ENCODE measurements at places on chromosomes 12 and 14. TPM values are rescaled to one million over a fixed set of nuclear protein-coding genes. Genes with fewer than 3 reads are reported as not detected.

DNA sequence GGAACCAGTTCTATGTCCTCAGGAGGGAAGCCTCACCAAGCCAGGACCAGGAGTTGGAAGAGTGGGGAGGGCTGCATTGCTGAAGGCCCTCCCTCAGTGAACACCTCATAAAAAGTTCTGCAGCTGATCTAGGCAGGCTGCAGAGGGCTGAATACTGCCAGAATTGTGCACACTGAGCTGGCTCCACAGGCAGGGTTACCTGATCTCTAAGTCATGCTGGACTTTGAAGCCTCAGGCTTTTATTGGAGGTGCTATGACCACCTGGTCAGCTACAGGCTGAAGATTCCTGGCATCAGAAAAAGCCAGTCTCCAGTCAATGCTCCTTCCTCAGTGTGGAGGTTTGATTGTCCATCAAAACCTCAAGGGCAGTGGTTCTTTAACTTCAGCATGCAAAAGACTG, 39.7 kb downstream of the FOS start:
- no peaks in the 10 kb centered on the region for H3K36me3 ChIP-seq
- no peak overlapping the region for H3K4me3 ChIP-seq
- H3K27me3 ChIP-seq, result peaks cover 10% of the 10 kb centered on the region
- no peaks in the 10 kb centered on the region for H3K4me1 ChIP-seq

DNA sequence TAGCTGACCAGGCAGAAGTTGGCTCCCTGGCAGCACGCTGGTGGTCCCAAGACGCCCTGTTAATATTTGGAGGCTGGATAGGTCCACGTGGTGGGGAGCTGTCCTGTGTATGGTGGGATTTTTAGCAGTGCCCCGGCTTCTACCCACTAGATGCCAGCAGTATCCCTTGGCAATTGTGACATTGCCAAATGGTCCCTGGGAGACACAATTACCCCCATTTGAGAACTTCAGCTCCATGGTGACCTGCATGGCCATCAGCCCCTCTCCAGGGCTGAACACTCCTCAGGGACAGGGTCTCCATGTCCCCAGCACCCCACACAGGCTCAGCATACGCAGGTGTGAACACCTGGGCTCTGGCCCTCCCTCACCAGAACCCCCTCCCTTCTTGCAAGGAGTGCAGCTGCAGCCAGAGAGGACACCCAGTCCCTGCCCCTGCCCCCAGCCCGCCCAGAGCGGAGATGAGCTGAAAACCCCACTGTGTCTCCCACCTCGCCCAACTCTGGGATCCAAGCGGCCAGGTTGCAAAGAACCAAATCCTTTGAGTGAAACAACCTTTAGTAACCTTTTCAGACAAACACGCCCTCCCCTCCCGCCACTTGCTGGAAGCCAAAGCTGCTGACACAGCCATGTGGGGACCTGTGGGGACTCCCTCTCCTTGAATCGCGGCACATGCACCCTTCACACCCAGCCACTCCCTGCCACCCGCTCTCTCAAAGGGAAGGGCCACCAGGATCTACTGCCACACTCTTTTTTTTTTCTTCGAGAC, 120.4 kb downstream of the CALM1 start:
- H3K27me3 ChIP-seq, result no peaks in the 10 kb centered on the region
- no peaks in the 10 kb centered on the region for H3K36me3 ChIP-seq
- no peak overlapping the region for H3K27ac ChIP-seq
- H3K4me1 ChIP-seq, result no peaks in the 10 kb centered on the region
- no peak overlapping the region for H3K4me3 ChIP-seq
- DNase-seq, result no peak

- no peak for DNase-seq
- H3K36me3 ChIP-seq, result no peaks in the 10 kb centered on the region
- H3K27ac ChIP-seq, result no peak overlapping the region
- peaks cover 13% of the 10 kb centered on the region for H3K4me1 ChIP-seq
- H3K4me3 ChIP-seq, result no peak overlapping the region
- H3K27me3 ChIP-seq, result peaks cover 15% of the 10 kb centered on the region
These were observed 1261.2 kb downstream of the TMEM121 start for GRCh38 chr14:106787626-106788025.

DNA sequence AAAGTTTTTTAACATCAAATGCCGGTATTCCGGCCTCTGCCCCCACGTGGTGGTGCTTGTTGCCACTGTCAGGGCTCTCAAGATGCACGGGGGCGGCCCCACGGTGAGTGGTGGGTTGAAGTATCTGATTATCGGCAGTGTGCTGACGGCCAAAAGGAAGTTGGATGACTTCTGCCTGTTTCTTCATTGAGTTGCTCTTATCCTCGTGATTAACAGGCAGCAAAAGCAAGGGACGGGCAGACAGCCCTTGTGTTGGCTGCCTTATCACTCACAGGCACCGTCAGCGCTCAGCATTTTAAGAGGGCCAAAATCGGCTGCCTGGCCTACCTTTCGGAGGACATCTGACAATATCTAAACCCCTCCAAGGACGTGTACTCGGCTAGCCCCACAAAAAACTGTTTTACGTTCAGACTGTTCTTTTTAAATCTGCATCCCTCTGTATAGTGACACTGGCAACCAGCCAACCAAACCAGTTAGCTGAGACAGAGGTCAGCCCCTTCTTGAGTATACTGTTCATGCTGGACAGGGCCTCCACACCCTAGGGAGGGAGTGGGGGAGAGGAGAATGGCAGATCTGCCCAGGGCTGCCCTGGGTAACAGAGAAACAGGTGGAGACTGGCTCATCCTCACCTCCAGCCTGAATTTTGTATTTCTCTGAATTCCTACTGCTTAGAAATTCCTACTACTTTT, 22.9 kb upstream of the AKAP5 start:
- no peak overlapping the region for H3K27ac ChIP-seq
- H3K27me3 ChIP-seq, result no peaks in the 10 kb centered on the region
- DNase-seq, result no peak
- H3K36me3 ChIP-seq, result peaks cover 49% of the 10 kb centered on the region
- peaks cover 39% of the 10 kb centered on the region for H3K4me1 ChIP-seq
- H3K4me3 ChIP-seq, result no peak overlapping the region

MIS18BP1 gene
- 76.5 TPM for total RNA-seq

DNA sequence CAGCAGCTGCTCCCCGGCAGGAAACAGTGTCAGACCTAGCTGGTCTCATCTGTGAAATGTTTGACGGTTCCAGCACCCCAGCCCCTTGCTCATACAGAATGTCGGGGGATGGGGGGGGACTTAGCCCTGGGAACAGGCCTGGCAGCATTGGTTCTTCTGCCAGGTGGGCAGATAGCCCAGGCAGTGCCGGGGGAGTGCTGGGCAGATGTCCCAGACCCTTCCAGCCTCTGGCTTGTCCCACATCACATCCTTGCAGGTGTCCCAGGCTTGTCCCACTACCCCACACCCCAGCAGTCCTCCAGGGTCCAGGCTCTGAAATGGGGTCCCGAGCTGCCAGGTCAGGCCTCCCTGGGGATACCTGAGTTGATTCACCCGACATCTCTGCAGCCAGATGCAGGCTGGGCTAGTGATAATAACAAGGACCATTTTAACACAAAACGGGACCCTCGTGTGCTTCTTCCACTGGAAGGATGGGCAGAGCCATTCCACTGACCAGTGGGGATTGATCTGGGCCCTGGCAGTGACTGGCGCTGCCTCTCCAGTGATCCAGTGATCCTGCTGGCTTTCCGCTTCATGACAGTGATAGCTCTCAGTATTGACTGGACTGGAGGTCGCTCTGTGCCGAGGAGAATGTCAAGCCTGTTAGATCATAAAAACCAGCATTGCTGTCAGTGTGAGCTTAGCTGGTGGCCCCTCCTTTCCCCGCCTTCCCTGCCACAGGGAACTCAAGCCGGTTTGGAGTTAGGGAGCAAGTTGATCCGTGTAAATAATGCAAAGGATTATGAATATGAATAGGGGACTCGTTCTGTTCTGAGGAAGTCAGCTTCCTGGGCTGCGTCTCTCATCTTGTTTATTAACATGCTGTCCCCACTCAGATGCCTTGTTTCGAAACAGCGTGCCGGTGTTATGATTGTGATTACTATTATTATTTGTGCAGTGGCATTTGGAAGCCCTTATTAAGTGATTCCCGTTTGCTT, 180.6 kb downstream of the AACS start:
- DNase-seq, result no peak
- H3K4me3 ChIP-seq, result no peak overlapping the region
- no peaks in the 10 kb centered on the region for H3K36me3 ChIP-seq
- H3K4me1 ChIP-seq, result no peaks in the 10 kb centered on the region
- no peak overlapping the region for H3K27ac ChIP-seq

LMNTD1 gene
- not detected for total RNA-seq

- H3K27ac ChIP-seq, result no peak overlapping the region
- DNase-seq, result no peak
- H3K4me3 ChIP-seq, result no peak overlapping the region
- H3K36me3 ChIP-seq, result no peaks in the 10 kb centered on the region
These were observed 237.4 kb upstream of the PWP1 start for GRCh38 chr12:107448198-107448597.

GRCh38 chr14:64444140-64444539, 21.2 kb upstream of the AKAP5 start:
- peaks cover 41% of the 10 kb centered on the region for H3K4me1 ChIP-seq
- H3K27me3 ChIP-seq, result no peaks in the 10 kb centered on the region
- DNase-seq, result no peak

GRCh38 chr12:1122786-1123185, 131.8 kb downstream of the ERC1 start:
- no peak overlapping the region for H3K27ac ChIP-seq
- H3K4me1 ChIP-seq, result peaks cover 22% of the 10 kb centered on the region
- H3K4me3 ChIP-seq, result no peak overlapping the region
- peaks cover 2% of the 10 kb centered on the region for H3K36me3 ChIP-seq

DNA sequence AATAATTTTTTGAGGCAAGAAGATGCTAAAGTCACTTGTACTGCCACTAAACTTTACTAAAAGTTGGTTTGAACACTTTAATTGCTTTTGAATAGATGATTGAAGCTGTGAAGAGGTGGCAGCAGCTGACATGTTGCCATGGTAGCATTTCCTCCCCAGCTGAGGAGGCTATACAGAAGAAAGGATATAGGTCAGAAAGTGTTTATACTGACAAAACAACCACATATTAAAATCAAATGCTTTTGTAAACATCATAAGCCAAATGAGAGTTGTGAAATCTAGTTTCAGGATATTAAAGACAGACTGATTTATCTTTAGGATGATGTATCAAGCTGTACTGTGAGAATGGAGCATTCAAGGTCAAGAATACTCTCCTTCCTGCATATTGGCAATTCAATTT, 41.7 kb downstream of the TSPAN19 start:
- no peak for DNase-seq
- H3K4me1 ChIP-seq, result peaks cover 6% of the 10 kb centered on the region
- H3K36me3 ChIP-seq, result no peaks in the 10 kb centered on the region
- H3K4me3 ChIP-seq, result no peak overlapping the region
- no peak overlapping the region for H3K27ac ChIP-seq
- H3K27me3 ChIP-seq, result no peaks in the 10 kb centered on the region

GRCh38 chr12:48185181-48185919, 1.9 kb downstream of the CCDC184 start:
- no peak for DNase-seq
- no peak overlapping the region for H3K27ac ChIP-seq
- H3K36me3 ChIP-seq, result no peaks in the 10 kb centered on the region
- no peak overlapping the region for H3K4me3 ChIP-seq

PDE3A gene
- total RNA-seq, result not detected

NRIP2 gene
- not detected for total RNA-seq

DNA sequence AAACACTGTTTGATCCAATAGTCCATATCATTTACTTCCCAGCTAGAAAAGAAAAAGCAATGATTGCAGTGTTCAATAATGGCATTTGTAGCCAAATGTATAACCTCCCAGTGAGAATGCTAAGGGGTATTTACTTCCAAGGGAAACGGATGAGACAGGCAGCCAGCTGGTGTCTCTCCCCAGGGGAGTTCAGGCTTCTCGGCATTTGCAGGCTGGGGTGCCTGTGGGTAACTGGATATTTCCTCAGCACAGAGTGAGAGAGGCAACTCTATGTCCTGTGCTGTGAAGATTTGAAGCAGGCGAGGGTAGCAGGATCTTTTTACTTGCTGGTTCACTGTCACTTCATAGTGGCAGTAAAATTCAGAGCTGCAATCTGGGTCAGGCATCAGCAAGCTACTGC, 1455.6 kb upstream of the TMEM132C start:
- H3K36me3 ChIP-seq, result no peaks in the 10 kb centered on the region
- DNase-seq, result no peak
- no peaks in the 10 kb centered on the region for H3K4me1 ChIP-seq
- no peak overlapping the region for H3K4me3 ChIP-seq

DNA sequence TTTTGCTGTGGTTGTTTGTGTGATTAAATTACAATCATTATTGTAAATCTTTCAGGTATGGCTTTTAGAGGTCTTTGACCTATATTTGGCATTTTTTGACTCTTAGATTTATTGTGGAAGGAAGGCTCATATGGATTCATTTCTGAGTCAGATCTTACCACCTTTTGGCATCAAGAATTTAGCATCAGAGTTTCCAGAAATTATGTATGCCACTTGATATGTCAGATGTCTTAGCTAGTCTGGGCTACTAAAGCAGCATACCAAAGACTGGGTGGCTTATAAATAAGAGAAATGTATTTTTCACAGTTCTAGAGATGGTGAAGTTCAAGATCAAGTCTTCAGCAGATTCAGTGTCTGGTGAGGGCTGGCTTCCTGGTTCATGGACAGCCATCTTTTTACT, 129.5 kb upstream of the PZP start:
- H3K4me1 ChIP-seq, result peaks cover 10% of the 10 kb centered on the region
- no peaks in the 10 kb centered on the region for H3K27me3 ChIP-seq
- H3K36me3 ChIP-seq, result peaks cover 2% of the 10 kb centered on the region

GRCh38 chr12:121582583-121583333, 1.9 kb upstream of the KDM2B start:
- H3K36me3 ChIP-seq, result no peaks in the 10 kb centered on the region
- DNase-seq, result no peak
- peak overlapping the region; percentile 43 for H3K4me3 ChIP-seq
- H3K27ac ChIP-seq, result no peak overlapping the region
- peaks cover 34% of the 10 kb centered on the region for H3K4me1 ChIP-seq
- H3K27me3 ChIP-seq, result no peaks in the 10 kb centered on the region

- H3K27ac ChIP-seq, result no peak overlapping the region
- no peaks in the 10 kb centered on the region for H3K36me3 ChIP-seq
These were observed 138.0 kb upstream of the CPNE8 start for GRCh38 chr12:39043424-39043822.

GRCh38 chr14:60989599-60989998, 8.6 kb downstream of the SLC38A6 start:
- no peaks in the 10 kb centered on the region for H3K4me1 ChIP-seq
- H3K36me3 ChIP-seq, result peaks cover 2% of the 10 kb centered on the region
- no peak overlapping the region for H3K27ac ChIP-seq

JPH4 gene
- 1.2 TPM for total RNA-seq

ACOT6 gene
- not detected for total RNA-seq

ASCL1 gene
- total RNA-seq, result not detected

DNA sequence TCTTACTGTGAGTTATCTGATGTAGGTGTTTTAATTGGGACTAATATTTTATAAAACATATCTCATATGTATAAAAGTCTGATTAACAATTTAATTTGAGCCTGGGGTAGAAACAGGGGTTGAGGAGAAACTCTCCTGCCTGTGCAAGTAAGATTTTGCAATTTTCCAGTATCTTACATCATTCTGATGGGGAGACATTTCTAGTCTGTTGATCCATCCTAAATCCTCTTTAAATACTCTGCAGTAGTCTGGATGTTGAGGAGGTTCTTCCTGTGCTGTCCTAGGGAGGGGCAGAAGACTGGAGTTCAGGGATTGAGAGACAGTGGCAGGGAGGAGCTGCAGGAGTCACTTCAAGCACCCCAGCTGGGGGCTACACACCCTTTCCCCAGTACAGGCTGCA, 287.8 kb downstream of the ADGRD1 start:
- DNase-seq, result no peak
- H3K4me1 ChIP-seq, result peaks cover 16% of the 10 kb centered on the region
- peaks cover 3% of the 10 kb centered on the region for H3K36me3 ChIP-seq

SERPINA3 gene
- total RNA-seq, result not detected

Measured in activated T-cell treated with anti-CD3 and anti-CD28 coated beads, Interleukin-2, amount 50 U/mL, for 72 hours (primary cell).